Suppressor macrophage treated with lipopolysaccharide for 4 hours (primary cell): ENCODE measurements at places on chromosomes 1 and 21.

DNA sequence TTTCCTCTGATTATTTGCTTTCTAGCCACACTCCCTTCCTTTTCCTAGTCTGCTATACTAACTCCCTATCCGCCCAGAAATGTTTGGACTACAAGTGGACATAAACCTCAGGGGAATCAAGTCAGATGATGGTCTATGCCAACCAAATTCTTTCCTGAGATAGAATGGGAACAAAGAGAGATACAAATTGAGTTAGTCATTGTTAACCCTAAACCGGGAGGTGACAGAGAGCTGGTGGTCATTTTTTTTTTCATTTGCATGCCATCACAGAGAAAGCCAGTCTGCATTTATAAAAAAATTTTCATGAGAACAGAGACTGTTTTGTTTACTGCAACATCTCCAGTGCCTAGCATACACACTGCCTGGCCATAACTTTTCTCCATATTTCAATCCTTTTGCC is 35.0 kb downstream of the MYSM1 start:
- no peak for DNase-seq

DNA sequence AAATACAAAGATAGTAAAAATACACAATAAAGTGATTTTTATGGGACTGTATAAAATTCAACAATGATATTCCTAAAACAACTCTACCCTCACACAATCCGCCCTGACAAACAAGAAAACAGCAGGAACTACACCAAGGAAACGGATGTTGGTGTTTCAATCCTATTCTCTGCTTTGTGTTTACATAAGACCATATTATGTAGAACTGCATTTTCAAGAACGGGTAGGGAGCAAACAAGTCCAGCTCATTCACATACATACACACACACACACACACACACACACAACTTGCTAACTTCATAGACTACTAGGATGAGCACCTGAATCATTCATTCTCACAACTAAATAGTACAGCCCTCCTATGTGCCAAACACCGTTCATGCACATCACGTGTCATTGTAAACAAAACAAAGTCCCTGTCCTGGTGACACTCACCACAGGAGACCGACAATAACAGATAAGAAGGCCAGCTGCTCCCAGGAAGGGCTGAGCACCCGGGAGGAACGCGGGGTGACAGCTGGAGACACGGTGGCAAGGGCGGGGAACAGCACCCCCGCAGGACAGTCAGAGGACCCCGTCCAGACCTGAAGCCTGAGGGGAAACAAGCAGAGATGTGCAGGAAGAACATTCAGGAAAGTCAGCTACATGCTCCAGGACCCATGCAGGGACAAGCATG is 43.0 kb downstream of the NPHP4 start:
- DNase-seq, result no peak

GRCh38 chr21:36428761-36429432 is 43.7 kb downstream of the CHAF1B start:
- peak; percentile 61 for DNase-seq

- DNase-seq, result peak; percentile 97
These were observed 1.7 kb downstream of the HLX start for GRCh38 chr1:220880726-220881506.

- DNase-seq, result no peak
These were observed 48.3 kb downstream of the CTTNBP2NL start for GRCh38 chr1:112444269-112444668.

DNA sequence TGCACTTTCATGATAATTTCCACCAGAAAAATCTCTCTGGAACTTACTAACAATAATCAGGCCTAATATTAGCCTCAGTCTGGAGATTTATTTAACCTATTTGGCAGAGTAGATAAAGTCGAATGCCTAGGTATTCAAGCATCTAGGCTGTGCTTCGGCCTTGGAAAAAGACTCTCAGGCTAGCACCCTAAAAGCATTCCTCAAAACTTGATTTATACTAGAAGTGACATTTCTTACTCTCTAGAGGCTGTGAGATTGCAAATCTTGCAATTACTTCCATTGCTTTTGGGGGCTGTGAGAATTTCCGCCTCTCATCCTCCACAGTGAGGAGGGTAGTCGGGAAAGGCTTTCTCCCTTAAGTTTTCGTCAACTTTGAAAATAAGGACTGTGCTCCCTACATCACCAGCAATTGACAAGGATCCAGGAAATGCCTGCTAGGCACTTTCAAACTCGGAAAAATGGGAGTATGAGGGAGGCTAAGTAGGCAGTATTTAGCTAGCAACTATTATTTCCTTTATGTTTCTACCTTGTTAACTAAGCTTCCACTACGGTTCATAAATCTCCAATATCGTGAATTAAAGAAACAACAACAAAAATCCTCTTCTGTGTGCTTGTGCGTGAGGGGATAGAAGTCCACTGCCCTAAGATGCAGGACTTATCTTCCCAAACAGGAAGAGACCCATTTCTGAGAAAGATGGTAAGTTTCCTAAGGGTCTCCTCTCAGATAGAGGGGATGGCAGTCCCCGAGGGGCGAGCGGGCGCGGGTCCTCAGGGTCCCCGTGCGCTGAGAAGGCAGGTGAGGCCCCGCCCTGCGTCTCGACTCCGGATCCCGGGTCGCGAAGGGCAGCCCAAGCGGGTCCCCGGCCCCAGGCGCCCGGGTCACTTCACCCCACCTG is 1.1 kb upstream of the LMO4 start:
- no peak for DNase-seq

GRCh38 chr1:115717541-115717940 is 51.0 kb downstream of the CASQ2 start:
- DNase-seq, result peak; percentile 39

DNA sequence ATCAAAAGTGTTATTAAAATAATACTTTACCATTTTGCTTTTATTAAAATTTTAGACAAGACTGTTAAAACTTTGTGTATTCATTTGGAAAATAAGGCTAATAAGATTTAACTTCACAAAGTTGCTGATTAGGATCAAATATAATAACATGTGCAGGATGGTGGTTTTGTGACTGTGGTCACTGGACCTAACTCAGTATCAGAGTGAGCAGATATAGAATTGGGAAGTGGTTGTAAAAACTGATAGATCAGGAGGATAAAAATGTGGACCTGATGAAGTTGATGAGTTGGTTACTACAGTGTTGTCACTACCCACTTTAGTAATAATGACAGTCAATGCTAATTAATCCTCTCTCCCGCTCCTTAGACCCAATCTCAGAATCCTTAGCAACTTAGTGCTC is 186.4 kb downstream of the AKT3 start:
- no peak for DNase-seq

DNA sequence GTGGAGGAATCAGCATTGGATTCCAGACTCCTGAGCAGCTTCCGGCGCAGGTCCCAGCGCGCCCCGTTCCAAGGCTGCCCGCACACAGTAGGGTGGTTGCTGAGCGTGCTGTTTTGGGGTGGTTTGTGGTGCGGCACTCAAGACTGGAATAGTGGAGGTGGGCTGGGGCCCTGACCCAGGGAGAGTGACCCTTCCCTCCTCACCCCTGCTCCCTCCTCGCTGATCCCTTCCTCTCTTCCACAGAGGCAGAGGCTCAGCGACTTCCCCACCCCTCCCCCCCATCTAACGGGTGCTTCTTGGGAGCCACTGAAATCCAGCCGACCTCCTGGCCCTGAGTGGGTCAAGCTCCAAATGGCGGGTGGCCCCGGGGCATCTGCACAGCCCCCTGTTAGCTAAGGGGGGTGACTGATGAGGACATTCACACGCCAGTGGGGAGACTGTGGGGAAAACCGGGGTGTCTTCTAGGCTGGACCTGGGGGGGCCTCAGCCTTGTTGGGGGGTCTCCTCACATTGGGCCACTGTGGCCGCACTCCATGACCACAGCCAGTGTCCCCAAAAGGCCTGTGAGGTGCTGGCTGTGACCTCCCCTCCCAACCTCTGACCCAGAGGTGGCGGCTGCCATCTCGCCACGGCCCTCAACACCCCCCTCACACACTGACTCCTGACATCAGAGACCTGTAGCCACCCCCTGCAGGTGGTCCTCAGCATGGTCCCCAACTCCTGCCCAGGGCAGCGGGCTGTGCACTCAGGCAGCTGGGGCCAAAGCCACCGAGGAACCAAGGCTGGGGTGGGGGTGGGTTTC is 3.9 kb upstream of the HES4 start:
- DNase-seq, result no peak

- no peak for DNase-seq
These were observed 15.9 kb upstream of the SUCO start for GRCh38 chr1:172517081-172517480.

DNA sequence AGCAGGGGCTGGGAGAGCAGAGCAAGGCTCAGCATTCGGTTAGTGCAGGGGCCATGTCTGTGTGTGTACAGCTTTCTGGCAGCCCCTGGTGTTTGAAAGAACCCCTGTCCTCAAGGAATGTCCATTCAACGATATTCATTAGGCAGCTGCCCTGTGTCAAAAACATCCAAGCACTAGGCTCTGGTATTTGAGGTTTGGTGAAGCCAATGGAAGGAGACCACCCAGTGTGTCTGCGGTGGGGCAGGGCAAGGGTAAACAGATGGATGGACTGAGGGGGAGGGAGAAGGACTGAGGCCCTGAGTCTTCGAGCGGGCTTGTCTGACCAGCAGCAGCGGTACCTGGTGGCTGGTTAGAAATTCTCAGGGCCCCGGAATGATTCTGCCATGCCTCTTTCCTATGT is 155.6 kb upstream of the KLHDC7A start:
- no peak for DNase-seq

DNA sequence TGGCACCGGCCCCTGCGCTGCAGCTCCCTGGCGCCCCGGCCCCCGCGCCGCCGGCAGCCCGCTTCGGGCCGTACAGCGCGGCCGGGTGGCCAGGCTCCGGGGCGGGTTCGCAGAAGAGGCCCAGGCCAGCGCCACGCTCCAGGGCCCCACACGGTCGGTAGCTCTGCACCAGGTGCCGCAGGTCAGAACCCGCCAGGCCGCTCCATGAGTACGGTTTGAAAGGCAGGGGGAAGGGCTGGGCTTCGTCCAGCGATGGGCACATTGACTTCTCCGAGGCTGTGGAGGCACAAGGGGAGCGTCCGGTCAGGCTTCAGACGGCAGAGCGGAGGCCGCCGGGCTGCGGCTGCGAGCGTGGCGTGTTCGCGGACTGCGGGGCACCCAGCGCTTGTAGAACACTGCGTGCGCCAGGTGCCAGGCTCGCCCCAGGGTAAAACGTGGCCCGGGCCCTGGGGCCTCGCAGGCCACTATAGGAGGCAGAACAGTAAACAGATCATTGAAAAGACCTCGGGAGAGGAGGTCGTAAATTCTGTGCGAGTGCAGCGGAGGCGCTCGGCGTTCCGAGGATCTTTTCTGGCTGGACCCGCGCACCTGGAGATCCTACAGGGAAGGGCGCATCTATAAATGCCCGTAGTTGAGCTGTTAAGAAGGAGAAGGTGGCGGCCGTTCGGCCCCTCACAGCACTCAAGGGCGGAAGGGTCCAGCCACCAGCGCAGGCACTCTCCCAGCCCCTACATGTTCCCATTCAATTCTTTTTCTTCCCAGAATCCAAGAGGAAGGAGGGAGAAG is 5.7 kb downstream of the GFI1 start:
- DNase-seq, result no peak

DNA sequence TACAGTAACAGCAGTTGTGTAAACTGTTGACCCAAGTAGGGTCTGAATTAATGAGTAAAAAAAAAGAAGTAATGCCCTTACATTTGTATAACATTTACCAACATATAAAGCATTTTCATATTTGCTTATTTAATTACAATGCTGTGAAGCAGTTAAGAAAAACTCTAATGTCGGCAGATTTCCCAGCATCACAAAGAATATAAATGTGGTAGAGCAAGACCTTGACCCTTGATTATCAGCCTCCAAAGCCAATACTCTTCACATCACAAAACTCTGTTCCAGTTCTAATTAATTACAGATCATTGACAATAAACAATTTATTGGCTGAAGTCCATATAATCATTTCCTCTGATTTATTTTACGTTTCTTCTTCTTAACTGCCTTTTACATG is 130.2 kb downstream of the DUSP10 start:
- DNase-seq, result no peak

DNA sequence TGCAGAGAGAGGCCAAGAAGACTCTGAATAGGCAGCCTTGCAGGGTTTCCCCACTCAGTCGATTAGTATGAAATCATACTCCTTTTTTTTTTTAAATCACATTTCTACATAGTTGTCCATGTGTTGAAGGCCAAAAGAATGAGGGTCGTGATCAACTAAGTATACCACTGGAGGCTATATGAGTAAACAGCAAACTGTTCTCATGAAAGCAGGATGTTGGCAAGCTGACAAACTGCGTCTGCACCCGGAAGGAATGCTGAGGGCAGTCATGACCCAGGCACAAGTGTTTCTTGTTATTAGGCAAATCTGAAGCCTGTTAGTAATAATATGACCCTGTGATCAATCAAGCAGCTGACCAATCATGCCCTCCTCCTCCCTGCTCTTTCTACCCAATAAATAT is 213.2 kb downstream of the USH2A start:
- DNase-seq, result no peak

- no peak for DNase-seq
These were observed 2.0 kb upstream of the COL9A2 start for GRCh38 chr1:40318970-40319621.

DNA sequence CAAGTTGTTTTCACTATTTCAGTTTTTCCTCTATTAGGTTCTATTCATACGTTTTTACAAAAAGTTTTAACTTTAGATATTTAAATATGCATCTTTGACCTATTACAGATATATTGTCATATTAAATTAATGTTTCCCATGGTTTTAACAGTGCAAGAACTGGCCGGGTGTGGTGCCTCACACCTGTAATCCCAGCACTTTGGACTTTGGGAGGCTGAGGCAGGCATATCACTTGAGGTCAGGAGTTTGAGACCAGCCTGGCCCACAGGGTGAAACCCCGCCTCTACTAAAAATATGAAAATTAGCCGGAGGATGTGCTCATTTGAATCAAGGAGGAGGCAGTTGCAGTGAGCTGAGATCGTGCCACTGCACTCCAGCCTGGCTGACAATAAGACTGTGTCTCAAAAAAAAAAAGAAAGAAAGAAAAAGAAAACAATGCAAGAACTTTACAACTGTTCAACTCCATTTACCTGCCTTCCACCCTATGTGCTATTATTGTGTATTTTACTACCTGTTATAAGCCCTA is 19.8 kb upstream of the TINAGL1 start:
- no peak for DNase-seq

DNA sequence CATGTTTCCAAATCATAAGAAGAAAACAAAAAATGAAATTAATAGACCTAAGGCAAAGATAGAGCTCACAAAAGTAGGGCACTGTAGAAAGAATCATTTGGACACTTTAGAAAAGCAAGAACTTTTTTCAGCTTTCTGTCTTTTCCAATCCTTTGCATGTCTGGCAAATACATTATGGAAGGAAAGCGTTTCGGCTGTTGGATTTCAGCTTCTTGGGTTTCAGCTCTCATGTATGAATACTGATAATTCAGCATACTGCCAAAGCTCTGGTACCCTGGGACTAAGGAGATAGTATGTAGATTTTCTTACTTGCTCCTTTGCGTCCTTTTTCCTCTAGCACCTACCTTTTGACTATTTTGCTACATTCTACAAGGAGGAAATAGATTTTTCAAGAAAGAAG is 375.9 kb downstream of the BRINP3 start:
- no peak for DNase-seq
